Stimulated activated CD4-positive, alpha-beta T cell treated with anti-CD3 and anti-CD28 coated beads, Interleukin-12 subunit alpha, Interleukin-12 subunit beta, amount 100 ng/mL, for 24 hours (primary cell): ENCODE measurements at places on chromosomes 13 and 19.

DNA sequence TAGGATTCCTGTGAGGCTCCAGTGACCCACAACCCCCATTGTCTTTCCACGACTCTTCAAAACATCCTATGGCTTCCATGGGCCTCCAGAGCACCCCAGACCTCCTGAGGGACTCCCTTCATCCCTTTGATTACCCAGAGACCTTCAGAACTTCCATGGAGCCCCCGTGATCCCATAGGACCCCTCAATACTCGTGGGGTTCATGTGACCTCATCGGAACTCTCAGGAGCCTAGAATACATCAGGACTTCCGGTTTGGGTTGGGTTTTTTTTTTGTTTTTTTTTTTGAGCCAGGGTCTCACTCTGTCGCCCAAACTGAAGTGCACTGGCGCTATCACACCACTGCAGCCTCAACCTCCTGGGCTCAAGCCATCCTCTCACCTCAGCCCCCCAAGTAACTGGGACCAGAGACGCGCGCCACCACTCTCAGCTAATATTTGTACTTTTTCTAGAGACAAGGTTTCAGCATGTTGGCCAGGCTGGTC lies 774 bp downstream of the ALDH16A1 start:
- no peak for DNase-seq

- peak; percentile 79 for DNase-seq
Measured at GRCh38 chr13:41465241-41465847, 8.0 kb downstream of the RGCC start.

DNA sequence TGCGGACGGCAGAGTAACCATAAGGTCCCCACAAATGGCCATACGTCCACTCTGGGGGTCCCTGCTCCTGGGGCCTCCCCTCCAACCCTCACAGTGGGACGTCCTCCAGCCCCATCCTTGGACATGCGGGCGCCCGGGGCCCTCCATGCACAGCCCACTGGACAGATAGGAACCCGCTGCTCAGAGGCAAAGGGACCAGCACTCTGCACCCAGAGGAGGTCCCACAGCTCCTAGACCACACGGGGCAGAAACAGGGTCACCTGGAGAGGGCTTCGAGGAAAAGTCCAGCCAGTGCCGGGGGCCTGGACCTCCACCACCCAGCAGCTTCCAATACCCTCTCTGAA lies 11.1 kb downstream of the REXO1 start:
- no peak for DNase-seq

DNA sequence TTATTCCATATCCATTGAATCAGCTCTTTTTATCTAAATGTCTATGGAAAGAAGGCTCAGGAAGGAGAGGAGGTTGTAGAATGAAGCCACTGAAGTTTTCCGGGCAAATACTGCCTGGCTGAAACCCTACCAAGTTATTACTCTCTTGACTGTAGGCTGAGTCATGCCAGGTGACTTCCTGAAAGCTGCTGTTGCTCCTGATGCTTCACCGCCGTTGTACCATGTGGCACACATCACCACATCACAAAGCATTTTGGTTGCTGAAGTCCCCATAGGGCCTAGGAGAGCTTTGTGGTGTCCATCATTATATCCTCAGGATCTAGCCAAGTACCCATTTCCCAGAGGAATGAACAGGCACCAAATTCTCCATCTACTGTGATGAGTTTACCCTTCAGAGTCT lies 11.1 kb upstream of the TDRD12 start:
- DNase-seq, result no peak

DNA sequence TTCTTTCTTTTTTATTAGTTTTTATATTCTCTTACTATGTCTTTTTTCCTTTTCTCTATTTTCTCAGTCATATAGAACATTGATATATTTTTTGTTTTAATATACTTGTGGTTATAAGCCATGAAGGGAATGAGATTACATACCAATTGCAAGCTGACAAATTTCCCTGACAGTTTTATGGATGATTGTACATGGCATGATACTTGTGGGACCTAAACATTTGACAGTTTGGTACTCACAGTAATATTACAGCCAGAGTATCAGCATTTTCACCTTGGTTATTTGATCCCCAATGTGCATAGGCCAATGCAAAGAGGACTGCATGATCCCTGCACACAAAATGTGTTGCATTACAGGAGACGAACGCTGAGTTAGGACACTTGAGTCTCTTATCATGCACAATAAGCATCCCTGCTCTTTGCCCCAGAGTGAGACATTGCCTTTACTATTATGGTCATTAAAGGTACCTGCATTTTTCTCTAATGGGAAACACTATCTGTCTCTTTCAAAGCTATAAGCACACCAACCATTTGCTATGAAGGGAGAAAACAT lies 713.4 kb upstream of the PCDH20 start:
- DNase-seq, result no peak

- no peak for DNase-seq
Measured at GRCh38 chr13:40465015-40465390, 201.4 kb downstream of the FOXO1 start.

DNA sequence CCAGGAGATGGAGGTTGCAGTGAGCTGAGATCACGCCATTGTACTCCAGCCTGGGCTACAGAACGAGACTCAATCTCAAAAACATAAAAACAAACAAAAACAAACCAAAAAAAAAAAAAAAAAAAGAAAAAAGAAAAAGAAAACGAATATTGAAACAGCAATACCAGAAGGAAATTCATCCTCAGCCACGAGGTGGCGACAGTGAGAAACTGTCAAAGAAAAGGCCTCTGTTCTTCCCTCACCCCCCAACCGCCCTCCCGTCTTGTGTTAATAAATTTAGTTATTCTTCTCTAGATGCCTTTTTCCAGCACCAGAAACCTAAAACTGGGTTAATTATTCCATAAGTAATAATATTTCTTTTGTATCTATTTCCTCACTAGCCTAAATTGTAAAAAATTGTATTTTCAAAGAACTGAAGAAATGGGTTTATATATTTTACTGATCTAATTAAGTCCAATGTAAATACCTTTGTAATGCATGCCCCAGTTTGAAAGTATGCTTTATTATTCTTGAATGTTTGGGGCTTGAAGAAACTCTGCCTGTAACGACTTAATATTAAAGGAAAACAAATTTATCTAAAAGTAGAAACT lies 38.6 kb downstream of the LIG4 start:
- DNase-seq, result no peak

GRCh38 chr13:90950160-90950559 lies 397.3 kb upstream of the MIR17HG start:
- DNase-seq, result no peak

- peak; percentile 81 for DNase-seq
Measured at GRCh38 chr19:19531951-19532805, 3.5 kb downstream of the YJEFN3 start.

- peak; percentile 53 for DNase-seq
Measured at GRCh38 chr19:40806423-40807146, 7.6 kb downstream of the EGLN2 start.

- DNase-seq, result peak; percentile 9
Measured at GRCh38 chr13:75481176-75482069, 546 bp downstream of the TBC1D4 start.

- DNase-seq, result no peak
Measured at GRCh38 chr19:10417541-10418234, 2.6 kb upstream of the PDE4A start.

GRCh38 chr19:29264897-29265296 lies 51.9 kb upstream of the UQCRFS1 start:
- DNase-seq, result no peak

DNA sequence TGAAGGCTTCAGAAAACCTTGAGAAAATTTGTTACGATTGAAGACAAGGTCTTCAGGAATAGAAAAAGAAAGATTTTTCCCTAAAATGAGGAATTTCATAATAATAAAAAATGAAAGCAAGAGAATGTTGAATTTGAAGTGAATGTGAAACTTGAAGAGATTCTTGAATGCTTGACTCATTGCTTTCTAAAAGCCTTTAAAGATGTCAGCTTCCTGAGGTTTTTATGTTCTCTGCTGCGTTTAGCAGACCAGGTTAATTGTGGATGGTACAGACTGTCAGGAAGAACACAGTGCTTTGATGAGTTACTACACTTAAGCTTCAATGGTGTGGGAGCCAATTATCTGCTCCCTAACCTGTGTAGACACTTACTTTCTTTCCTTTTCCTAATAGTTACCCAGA lies 96.3 kb upstream of the FNDC3A start:
- no peak for DNase-seq

DNA sequence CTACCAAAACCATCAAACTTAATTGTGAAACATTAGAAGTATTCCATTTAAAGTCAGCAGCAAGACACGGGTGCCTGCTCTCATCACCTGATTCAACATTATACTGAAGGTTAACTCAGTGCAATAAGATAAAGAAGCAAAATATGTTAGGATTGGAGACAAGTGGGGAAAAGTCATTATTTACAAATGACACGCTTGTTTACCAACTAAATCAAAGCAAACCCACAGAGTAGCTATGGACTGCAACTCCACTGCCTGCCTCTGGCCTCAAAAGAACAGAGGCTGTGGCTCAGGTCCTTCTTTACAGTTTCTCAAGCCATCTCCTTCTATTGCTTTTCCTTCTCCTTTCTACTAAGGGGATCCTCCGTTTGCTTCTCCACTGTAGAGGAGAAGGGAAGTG lies 21.0 kb upstream of the ATP12A start:
- DNase-seq, result no peak

- no peak for DNase-seq
Measured at GRCh38 chr13:42498521-42498920, 75.4 kb upstream of the TNFSF11 start.

- DNase-seq, result no peak
Measured at GRCh38 chr13:36082396-36082795, 48.8 kb downstream of the DCLK1 start.

GRCh38 chr19:14061751-14062557 lies at the start of gene PALM3:
TSS of gene PALM3 (minus strand) at chr19:14062076. CDS start at chr19:14061980, 96 bp downstream.
- no peak for DNase-seq

- DNase-seq, result no peak
Measured at GRCh38 chr19:17090583-17090982, 15.0 kb downstream of the MYO9B start.

GRCh38 chr13:33134213-33134612 lies 118.0 kb downstream of the KL start:
- no peak for DNase-seq

GRCh38 chr19:42528354-42529247 lies at the start of gene CEACAM1:
TSS of gene CEACAM1 (minus strand) at chr19:42528481. CDS start at chr19:42528374, 107 bp downstream.
- peak; percentile 21 for DNase-seq

- DNase-seq, result no peak
Measured at GRCh38 chr13:99151516-99151915, 49.1 kb upstream of the UBAC2 start.

DNA sequence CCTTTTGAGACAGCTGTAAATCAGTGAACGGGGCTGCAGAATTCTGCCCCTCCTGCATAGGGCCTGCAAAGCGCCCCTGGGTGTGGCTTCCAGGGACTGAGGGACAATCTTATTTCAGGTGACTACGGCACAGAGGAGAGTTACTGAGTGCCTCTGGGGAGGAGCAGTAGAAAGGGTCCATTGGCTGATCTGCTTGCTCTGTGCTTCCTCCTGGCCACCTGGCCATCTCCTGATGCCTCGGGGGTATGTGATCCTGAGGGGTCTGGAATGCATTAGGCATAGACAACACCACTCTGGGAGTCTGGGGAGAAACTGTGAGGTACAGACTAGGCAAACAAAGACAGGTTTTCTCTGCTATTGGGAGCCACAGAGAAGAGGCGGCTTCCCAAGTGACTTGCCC lies 2.8 kb downstream of the KCTD15 start:
- DNase-seq, result no peak

DNA sequence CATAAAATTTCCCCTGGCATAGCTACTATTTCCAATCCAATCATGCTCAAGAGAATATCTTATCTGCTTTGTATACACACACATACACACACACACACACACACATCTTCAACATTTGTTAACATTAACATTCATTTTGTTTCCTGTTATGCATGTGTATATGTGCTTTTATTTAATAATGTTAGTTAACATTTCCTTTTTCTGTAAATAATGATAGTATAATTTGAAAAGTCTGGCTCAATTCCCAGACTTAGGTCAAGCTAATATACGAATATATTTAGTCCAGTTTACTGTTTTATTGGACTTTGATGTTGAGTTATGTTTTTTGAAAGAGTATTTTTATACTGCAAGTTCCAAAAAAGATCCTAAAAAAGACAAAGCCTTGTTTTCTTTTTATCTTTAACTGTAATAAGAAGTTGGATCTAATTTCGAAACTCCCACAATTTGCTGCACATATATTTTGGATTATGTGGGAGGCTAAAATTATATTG lies 1072.4 kb downstream of the EFNB2 start:
- no peak for DNase-seq

DNA sequence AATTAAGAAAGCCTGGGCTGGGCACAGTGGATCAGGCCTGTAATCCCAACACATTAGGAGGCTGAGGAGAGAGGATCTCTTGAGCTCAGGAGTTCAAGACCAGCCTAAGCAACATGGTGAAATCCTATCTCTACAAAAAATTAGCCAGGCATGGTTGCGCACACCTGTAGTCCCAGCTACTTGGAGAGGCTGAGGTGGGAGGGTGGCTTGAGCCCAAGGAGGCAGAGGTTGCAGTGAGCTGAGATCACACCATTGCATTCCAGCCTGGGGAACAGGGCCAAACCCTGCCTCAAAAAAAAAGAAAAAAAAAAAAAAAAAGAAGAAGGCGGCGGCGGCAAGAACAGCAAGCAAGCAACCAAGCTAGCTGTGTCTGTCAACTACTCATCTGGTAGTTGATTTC lies 26.7 kb downstream of the TSC22D1 start:
- DNase-seq, result no peak

DNA sequence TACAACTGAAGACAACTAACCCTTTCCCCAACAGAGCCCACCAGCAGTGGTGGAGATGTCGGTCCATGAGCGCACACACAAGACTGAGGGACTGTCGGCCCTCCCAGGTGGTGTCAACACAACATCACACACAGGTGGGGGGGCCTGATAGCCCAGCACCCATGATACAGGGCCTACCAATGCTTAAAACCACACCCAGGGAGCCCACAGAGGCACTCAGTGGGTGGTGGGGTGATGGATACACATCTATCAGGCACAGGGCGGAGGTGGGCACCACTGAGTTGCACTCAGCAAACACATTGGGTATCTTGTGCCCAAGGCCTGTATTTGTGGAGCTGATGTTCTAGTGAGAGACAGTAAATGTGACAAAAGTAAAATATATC lies 7.0 kb upstream of the ZFP36 start:
- DNase-seq, result no peak
